ENCODE measurements at places on chromosomes 4 and X. TPM values are rescaled to one million over a fixed set of nuclear protein-coding genes. Genes with fewer than 3 reads are reported as not detected.

RTL3 gene
- not detected for total RNA-seq

DNA sequence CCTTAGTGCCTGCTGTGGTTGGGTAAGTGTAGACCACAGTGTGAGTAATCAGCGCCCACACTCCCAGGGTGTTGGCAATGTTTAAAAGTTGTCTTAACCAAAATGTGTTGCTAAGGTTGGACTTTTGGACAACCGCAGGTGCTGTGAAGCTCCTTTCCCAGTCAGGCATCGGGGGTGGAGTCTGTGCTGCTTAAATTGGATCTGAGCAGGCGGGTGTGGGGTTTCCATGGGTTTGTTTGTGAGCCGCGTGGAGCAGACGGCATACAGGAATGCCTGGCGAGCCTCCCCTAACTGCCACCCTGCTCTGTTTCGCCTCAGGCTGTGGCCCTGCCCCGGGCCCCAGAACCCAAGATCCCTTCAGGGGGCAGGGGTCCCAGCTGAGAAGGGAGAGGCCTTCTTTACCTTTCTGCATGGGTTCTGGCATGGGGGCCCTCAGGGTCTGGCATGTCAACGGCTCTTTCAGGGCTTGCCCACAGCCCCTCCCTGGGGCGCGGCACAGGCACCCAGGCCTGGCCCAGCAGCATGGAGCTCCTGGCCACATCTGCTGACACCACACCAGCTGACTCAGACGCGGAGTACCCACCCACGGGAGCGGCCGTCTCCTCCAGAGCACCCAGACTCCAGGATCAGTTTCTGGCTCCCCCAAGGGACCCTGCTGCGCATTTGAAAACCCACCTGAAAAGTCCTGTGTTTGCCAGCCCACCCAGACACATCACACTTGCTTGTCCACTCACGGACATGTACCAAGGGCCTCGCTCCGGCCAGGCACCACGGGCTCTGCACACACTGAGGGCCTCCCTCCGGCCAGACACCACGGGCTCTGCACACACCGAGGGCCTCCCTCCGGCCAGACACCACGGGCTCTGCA, 5.1 kb upstream of the SPON2 start:
- no peaks in the 10 kb centered on the region for H3K4me1 ChIP-seq
- peaks cover 5% of the 10 kb centered on the region for H3K27me3 ChIP-seq
- H3K27ac ChIP-seq: no peak overlapping the region
- no peak overlapping the region for H3K4me3 ChIP-seq

- no peaks in the 10 kb centered on the region for H3K27me3 ChIP-seq
- no peaks in the 10 kb centered on the region for H3K4me1 ChIP-seq
- no peak overlapping the region for H3K27ac ChIP-seq
- H3K4me3 ChIP-seq: no peak overlapping the region
These were observed 30.2 kb upstream of the FAM9C start for GRCh38 chrX:13074297-13075262.

DNA sequence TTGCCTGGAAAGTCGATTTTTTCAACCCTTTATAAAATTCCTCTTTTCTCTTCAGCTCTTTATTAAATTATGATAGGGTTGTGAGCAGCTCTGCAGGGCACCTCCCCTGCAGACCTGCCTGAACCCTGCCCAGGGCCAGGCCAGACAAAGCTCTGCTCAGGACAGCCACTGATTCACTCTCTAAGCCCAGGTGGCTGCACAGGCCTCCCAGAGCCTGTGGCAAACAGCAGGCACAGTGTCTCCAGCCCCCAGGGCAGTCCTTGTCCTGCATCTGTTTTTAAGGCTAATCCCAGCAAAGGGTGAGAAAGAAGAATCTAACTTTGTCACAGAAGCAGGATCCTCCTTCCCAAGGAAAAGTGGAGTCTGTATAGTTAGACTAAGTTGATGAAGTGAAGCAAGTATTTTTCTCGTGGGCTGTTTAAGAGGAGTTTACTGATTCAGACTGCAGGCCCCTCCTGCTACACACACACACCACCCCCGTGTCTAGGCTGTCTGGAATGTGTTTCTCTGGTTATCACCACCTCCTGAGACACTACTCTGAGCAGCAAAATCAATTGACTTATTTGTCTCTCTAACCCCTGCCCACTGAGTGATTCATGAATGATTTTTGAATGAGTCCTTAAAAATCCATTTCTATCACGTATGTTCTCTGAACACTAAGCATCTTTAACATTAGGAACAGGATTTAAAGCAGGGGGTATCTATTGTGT, 101.7 kb downstream of the CHIC2 start:
- H3K27me3 ChIP-seq: no peaks in the 10 kb centered on the region
- H3K4me1 ChIP-seq: no peaks in the 10 kb centered on the region
- no peak overlapping the region for H3K4me3 ChIP-seq
- DNase-seq: no peak

DNA sequence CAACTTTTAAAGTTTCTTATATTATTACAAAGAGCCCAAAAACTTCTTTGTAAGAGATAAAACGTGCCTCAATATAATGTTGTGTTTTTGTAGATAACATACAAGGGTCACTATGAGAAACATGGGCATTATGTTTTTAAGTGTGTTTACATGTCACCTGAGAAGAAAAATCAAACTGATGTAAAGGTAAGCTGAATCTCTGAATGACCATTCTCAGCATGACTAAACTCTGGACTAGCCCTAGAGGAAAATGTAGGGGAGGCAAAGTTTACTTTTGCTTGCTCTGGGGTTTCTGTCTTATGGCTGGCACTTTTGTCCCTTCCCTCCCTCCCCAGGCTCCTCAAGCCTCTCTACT, 6.8 kb downstream of the MEPE start:
- H3K27ac ChIP-seq: no peak overlapping the region
- no peaks in the 10 kb centered on the region for H3K4me1 ChIP-seq
- DNase-seq: no peak
- no peaks in the 10 kb centered on the region for H3K27me3 ChIP-seq
- H3K4me3 ChIP-seq: no peak overlapping the region

GRCh38 chr4:107261241-107261874, 225.2 kb upstream of the DKK2 start:
- H3K27me3 ChIP-seq: no peaks in the 10 kb centered on the region
- no peaks in the 10 kb centered on the region for H3K36me3 ChIP-seq
- no peak for DNase-seq

Data from H9 (cell line).